ENCODE measurements at places on chromosomes 6 and 20.
A peak's percentile ranks its signal among the peaks of the same experiment; 100 is the strongest.

DNA sequence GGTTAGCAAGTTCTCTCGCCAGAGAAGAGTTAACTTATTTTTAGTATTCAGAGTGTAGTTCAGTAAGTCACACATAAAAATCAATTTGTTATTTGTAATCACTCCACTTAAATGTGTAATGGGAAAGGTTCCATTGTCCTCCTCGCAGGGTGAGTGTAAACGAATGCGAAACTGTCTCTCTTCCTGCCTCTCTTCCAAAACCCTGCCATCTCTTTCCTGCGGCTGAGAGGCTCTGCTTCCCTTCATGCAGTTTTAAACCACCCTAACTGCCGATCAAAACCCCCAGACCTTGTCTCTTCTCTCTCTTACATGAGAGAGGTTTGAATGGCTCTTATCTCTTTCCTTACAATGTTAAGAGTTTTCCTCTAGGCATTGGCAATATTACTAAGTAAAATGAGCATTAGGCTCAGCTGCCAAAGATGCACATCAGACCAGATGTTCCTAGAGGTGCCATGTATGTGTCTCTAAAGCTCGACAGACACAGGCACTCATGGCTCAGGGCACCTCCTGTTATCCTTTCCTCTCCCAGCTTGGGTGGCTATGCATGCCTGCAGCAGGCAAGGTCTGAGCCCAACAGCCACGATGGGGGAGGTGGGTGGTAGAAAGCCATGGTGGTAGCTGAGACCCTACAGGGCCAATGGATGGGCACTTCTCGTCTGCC is 91.2 kb downstream of the JARID2 start:
- DNase-seq, result no peak

GRCh38 chr20:64142590-64142989 is 21.7 kb upstream of the MYT1 start:
- peak; percentile 97 for DNase-seq

DNA sequence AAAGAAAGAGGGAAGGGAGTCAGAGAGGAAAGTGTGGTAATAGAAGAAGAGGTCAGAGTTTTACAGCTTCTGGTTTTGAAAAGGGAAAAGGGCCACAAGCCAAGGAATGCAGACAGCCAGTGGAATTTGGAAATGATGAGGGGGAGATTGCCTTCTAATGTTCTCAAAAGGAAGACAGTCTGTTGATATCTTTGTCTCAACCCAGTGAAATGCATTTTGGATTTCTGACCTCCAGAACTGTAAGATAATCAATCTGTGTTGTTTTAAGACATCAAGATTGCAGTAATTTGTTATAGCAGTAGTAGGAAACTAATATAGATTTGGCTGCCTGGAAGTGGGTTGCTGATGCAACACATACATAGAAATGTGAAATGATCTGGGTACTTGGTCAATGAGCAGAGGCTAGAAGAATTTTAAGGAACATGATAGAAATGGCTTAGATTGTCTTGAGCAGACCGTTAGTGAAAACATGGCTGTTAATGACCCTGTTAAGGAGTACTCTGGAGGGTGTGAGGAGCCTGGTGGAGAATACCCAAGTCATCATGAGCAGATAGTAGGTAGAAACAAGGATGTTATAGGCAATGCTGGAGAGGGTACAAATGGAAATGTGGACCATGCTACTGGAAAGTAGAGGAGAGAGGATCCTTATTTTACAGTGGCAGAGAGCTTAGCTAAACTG is 255.8 kb upstream of the RAB32 start:
- no peak for DNase-seq

GRCh38 chr6:14109411-14109826 is 8.2 kb upstream of the CD83 start:
- no peak for DNase-seq

GRCh38 chr6:149147195-149147594 is 170.3 kb upstream of the TAB2 start:
- no peak for DNase-seq

GRCh38 chr20:29419378-29419777 is 1838.1 kb upstream of the DEFB115 start:
- DNase-seq, result no peak
